ENCODE measurements at places on chromosomes 13 and 19. TPM values are rescaled to one million over a fixed set of nuclear protein-coding genes. Genes with fewer than 3 reads are reported as not detected.

The B3GNT8 gene
- 6.6 TPM for total RNA-seq

The LRG1 gene
- 1.8 TPM for total RNA-seq

- no peaks in the 10 kb centered on the region for H3K27me3 ChIP-seq
- H3K27ac ChIP-seq: peak overlapping the region; percentile 84
- peaks cover 16% of the 10 kb centered on the region for H3K4me1 ChIP-seq
- DNase-seq: no peak
- H3K4me3 ChIP-seq: no peak overlapping the region
Observed at GRCh38 chr19:38900743-38901190, 998 bp downstream of the NFKBIB start.

GRCh38 chr13:35917942-35918645 lies 213.1 kb downstream of the DCLK1 start:
- no peaks in the 10 kb centered on the region for H3K4me1 ChIP-seq
- H3K27ac ChIP-seq: no peak overlapping the region
- H3K4me3 ChIP-seq: no peak overlapping the region
- no peaks in the 10 kb centered on the region for H3K27me3 ChIP-seq
- no peak for DNase-seq

DNA sequence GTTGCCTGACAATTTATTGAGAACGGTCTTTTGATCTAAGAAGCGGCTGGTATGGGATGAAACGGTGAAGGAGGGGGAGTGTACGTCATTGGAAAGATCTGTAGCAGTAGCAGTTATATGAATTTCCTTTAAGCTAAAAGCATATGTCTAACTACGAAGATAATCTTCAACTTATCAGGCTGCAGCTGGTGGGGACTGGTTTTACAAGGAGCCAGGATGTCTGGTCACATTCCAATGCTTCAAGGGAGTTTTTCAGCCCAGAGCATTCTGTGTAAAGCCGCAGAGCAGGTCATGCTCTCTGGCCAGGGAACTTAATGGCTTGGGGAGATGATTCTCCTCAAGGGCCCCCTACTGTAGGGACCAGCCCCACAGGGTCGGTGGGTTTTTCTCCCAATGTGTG lies 29.2 kb downstream of the CLEC4M start:
- no peak for DNase-seq
- H3K36me3 ChIP-seq: no peaks in the 10 kb centered on the region
- no peak overlapping the region for H3K4me3 ChIP-seq

DNA sequence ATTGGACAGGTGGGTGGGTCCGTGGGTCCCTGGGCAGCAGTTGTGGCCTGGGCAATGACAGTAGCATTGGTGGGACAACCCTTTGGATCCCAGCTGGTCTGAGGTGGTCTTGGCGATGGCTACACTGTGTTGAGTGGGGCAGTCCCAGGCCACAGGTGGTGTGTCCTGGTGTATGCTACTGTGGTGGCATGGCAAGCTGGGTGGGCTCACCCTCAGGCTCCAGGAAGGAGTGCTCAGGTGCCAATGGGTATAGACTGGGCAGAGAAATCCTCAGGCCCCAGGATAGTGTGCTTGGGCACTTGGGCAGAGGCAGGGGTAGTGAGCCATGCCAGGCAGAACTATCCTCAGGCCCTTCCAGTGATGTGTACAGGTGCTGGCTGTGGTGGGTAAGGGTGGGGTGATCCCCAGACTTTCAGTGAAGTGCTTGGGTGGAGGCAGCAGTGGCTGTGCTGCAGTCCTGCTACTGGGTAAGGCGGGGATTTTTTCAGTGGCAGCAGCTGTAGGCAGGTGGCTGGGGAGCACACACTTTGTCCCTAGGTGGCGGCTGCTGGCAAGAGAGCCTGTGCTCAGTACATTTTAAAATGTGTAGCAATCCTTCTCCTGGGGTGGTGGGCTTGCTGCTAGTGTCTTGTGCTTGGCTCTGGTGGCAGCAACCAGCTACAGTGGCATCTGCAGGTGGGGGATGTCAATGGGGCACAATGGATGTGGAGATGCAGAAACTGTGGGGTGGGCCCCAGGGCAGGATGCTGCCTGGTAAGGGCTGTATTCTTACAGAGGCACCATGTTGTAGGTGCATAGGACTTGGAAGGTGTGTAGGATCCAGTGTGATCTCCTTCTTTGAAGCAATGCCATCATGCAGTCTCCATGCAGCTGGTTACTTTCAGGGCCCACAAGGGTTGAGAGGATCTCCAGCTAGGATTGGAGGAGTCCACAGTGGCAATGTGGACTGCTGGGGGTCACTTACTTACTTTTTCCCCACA lies 64.9 kb downstream of the DNAJC3 start:
- no peak for DNase-seq
- no peaks in the 10 kb centered on the region for H3K4me1 ChIP-seq
- H3K27me3 ChIP-seq: no peaks in the 10 kb centered on the region
- no peak overlapping the region for H3K4me3 ChIP-seq

- H3K4me3 ChIP-seq: no peak overlapping the region
- H3K27ac ChIP-seq: peak overlapping the region; percentile 81
- H3K27me3 ChIP-seq: no peaks in the 10 kb centered on the region
- DNase-seq: no peak
- H3K4me1 ChIP-seq: peaks cover 13% of the 10 kb centered on the region
Observed at GRCh38 chr19:13860679-13861391, 16.1 kb upstream of the NANOS3 start.

All from tibial nerve (tissue), 4 donors.